ENCODE measurements at places on chromosomes 13 and 19.

DNA sequence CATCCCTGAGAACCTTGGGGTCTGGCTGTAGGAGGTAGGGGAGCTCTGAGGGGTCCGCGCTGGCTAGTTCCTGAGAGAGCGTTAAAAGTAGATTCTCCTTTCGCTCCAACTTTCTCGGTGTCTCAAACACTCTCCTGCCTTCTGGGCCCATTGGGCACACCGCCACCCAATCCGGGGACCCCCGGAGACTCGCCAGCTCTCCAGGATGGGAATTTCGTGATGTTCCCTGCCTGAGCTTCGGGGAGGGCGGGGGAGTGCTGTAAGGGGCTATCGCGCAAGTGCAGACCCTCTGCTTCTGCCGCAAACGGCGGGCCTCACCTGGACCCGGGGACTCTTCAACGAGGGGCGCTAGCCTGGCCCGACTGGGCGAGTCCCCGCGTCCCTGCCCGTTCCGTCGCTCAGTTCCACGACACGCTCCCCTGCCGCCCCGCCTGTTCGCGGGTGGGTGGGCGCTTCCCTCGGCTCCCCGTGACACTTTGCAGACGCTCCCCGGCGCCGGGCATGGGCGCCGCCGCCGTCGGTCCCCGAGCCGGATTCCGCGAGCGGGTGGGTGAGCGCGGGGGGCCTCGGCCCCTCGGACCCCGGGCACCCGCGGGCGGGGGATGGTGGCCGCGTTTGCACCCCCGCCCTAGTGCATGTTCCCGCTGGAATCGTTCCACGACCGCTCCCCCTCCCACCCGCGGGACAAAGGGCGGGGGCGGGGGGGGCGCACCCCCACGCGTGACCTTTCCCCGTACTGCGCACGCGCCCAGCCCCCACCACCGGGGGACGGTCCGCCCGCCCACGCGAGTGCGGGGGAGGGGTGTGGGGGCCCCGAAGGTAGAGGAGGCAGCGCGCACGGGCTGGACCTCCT lies at the start of gene CCDC106:
Gene CCDC106 (plus strand): TSS at position 481 of the 853 bp plus-strand sequence. CDS start 835 bp downstream, outside the sequence.
- no peak for DNase-seq

DNA sequence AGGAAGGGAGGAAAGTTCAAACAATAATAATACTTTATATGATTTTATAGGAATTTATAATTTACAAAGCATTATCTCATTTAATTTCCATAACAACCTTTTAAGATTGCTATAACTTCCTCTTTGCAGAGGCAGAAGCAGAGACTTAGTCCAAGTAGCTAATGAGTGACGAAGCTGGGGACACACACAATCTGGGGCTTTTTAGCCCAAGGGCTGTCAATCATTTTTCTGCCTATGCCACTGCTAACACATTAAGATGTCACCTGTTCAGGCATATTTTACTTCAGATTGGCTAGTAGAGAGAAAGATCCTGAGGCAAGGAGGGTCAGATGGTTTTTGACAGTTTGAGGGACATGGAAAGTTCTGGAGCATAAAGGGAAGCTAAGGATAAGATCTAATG lies 12.6 kb downstream of the SCEL start:
- no peak for DNase-seq

- no peak for DNase-seq
Observed at GRCh38 chr13:114164681-114165429, 14.2 kb upstream of the CFAP97D2 start.

- no peak for DNase-seq
Observed at GRCh38 chr13:73991884-73992283, 142.3 kb downstream of the KLF12 start.

DNA sequence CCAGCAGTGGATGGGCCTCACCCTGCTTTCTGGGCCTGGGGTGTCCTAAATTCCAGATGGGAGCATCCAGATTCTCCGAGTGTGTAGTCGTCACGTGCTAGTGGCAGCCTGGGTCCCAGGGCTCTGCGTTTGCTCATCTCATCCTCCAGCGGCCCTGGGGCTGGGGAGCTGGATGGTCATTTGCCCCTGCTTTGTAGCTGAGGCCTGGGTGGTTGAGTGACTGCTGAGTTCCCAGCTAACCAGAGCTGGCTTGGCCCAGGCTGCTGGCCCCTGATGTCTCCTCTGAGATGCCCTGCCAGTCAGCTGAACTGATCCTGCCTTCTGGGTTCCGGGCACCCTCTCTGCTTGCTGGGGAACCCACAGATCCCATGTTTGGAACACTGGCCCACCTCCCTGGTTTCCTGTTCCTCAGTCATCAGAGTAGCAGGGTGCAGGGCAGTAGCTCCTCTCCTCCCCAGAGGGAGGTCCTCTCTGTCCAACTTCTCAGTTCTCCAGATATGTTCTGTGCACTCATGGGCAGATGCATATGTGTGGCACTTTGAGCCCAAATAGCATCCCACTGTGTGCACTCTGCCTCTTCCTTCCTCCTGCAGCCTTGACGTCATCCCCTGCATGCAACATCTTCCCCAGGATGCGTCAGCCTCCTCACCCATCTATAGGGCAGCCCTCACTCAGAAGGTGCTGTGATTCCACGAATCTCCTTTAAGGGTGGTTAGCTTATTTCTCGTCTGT lies 22.4 kb upstream of the CRTC1 start:
- DNase-seq: no peak

- no peak for DNase-seq
Observed at GRCh38 chr13:51534041-51534817, 50.0 kb upstream of the WDFY2 start.

GRCh38 chr13:49346460-49346859 lies 97.4 kb downstream of the CAB39L start:
- DNase-seq: no peak

GRCh38 chr19:13917888-13918406 lies 11.9 kb downstream of the CC2D1A start:
- no peak for DNase-seq

GRCh38 chr19:46435009-46435408 lies 6.3 kb upstream of the PNMA8C start:
- DNase-seq: no peak

DNA sequence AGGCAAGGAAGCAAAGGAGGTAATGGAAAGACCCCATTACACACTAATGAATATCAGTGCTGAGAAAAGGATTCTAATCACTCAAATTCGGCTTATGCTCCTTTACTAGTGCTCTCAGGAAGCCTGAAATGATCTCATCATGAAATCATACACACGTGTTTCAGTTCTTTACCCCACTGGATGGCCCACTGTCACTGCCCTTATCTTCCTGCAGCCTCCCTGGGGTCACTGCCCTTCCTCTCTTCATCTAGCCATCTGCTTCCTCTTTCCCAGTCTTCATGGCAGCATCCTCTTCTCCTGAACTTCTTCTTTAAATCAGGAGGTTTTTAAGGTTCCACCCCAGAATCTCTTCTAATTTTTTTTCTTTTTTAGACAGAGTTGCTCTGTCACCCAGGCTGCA lies 27.9 kb upstream of the EEF1AKMT1 start:
- no peak for DNase-seq

DNA sequence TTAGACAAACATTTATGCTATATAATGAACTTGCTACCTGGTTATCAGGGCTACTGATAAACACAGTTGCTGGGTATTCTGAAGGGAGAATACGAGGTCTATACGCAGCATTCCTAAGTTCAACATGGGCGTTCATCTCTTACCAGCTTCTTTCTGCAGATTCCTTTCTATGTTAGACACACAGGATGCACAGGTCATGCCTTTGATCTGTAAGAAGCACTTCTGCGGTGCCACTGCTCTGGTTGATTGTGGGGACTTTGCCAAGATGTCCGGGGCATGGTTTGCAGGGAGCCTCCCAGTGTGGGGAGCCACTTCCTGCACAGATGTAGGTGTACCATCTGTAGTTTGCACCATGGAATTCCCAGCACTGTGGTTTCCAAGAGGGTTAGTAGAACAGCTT lies 40.9 kb downstream of the ATP7B start:
- no peak for DNase-seq

GRCh38 chr19:37669450-37669914 lies 14.2 kb upstream of the ZFP30 start:
- no peak for DNase-seq

GRCh38 chr13:75447493-75447892 lies 34.5 kb downstream of the TBC1D4 start:
- DNase-seq: no peak

GRCh38 chr19:9156304-9156703 lies 16.1 kb downstream of the ZNF317 start:
- no peak for DNase-seq

- no peak for DNase-seq
Observed at GRCh38 chr19:13526552-13526951, 20.3 kb upstream of the CACNA1A start.

GRCh38 chr19:54191811-54192453 lies 824 bp downstream of the TSEN34 start:
- DNase-seq: no peak

DNA sequence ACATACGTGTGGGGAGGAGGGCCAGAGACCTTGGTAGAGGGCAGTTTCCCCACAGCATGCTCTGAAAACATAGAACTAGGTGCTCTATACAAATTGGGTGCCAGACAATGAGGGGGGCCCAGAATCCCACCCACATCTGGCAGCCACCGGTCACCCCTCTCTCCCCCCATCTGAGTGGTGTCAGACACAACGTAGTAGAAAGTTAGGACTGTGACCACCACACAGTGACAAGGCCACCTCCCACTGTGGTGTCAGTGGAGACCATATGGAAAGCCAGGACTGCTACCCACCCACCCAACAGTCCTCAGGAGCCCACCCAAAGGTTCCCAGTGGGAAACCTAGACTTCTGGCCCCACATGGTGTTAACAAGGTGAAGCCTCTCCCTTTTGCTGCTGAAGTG lies 2.1 kb upstream of the ATP4B start:
- DNase-seq: no peak

DNA sequence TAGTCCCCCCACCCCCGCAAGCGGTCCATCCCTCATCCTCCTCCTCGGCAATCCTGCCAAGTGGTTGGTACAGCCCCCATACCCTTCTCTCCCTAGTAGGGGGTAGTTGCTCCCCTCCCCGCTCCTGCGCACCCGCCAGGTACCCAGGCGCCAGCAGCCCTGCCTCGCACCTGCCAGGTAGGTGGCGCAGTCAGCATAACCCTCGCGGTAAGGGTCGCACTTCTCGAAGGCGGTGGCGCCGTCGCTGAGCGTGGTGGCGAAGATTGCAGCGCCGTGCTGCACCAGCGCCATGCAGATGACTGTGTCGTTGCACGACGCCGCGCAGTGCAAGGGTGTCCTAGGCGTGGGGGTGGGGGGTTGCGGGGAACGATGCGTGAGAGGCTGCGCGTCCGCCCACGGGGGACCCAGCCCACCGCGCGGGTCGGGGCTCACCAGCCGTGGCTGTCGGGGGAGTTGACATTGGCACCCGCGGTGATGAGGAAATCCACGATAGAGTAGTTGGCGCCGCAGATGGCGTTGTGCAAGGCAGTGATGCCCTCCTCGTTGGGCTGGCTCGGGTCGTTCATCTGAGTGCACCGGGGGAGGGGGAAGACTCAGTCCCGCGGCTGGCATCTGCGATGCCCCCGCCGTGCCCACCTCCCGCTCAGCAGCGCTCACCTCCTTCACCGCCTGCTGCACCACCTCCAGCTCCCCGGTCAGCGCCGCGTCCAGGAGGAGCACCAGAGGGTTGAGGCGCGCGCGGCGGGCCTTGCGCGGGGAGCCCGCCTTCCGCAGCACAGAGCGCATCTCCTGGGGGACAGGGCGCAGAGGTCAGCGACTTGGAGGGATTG lies 15.2 kb upstream of the ERCC2 start:
- DNase-seq: no peak

- no peak for DNase-seq
Observed at GRCh38 chr19:41621226-41621625, 5.6 kb downstream of the CEACAM4 start.

DNA sequence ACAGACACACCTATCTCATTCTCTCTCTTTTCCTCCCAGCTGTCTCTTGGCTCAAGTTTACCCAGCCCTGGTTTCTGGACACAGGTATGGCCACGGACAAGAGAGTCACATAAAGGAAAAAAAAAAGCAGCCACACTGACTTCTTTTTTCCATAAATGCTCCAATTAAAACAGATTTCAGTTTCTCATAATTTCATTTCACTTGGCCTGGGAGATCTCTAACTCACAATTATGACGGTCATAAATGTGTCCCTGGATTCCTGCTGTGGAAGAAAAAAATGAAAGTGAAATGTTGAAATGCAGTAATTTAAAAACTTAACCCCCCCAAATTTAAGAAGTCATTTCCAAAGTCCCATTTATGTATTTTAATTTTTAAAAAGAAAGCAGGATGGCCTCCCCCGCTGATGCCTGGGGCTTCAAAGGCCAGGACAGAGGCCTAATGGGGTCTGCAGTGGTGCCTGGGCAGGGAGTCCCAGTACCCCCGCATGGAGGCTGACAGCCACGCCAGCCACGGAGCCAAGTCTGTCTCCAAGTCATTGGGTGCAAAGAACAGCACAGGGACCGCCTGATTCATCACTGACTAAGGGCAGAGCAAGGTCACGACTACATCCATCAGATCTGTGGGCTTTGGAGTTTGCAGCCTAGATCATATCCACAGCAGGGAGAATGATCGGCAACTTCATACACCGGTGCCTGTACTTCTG lies 79.7 kb downstream of the TSHZ3 start:
- DNase-seq: no peak
